ENCODE measurements at places on chromosomes 13 and 19.

DNA sequence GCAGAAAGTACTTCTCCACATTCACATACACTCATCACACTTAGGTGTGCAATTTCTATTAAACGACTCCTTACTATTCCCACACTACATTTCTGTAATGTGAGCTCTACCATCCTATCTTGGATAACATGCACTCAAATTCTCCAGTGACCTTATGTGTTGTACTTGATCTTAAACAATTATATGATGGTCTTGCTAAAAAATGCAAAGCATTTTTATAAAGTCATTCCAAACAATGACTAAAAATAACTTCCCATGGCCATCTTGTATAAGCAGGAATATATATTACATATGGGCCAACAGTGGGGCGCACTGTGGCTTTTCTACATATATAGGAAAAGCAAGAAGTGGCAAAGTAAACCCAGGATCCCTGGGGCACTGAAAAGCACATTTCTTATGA, 155.5 kb downstream of the FLT1 start:
- DNase-seq = no peak

GRCh38 chr19:6012426-6013170, 34.7 kb upstream of the RANBP3 start:
- DNase-seq = no peak

DNA sequence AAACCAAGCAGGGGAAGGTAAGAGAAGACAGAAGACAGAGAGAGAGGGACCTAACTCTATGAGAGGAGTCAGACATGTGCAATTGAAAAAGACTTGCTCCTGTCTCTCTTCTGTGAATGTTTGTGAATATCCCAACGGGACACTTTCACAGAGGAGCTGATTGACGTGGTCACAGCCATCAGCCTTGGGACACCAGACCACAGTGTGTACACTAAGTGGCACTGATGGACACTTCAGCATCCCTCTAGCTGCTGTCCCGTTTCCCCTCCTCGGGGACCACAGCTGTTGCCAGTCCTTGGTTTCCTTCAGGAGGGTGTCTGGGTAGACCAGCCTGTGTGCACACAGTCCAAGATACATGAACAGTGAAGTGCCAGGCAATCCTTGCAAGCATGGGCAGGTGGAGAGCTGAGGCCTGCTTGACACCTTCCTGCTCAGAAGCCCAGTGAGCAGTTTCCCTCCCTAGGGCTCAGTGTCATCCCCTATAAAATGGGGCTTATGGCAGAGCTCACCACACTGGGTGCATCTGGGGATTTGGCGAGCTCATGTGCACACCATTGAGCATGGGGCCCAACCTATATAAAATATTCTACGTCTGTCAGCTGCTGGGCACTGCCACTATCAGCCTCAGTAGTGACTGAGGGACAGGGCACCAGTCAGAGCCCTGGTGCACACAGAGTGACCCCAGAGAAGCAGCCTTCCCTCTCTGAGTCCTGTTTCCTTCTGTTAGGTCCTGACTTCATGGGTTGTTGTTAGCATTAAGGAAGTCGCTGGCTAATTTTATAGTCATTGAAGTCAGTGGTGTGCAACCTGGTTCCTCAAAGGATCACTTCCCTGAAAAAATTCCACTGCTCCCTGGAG, 4.3 kb upstream of the USF2 start:
- no peak for DNase-seq

- DNase-seq = no peak
Observed at GRCh38 chr19:53193535-53194222, 521 bp upstream of the ZNF665 start.

GRCh38 chr13:108093616-108094015, 121.7 kb downstream of the LIG4 start:
- no peak for DNase-seq

DNA sequence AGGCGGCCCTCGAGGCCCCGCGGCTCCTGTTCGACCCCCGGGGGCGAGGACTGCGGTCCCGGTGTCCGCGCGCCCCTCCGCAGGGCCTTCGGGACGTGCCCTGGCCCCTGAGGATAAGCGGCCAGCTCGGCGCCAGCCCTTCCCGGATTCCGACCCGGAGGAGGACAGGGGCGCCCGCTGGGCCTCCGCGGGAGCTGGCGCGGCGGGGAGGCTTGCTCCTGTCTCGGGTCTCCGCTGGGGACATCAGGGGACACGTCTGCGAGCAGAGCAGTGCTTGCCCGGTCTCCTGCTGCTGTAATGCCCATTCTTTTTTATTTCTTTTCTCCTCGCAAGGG, 829 bp downstream of the B3GLCT start:
- DNase-seq = no peak

DNA sequence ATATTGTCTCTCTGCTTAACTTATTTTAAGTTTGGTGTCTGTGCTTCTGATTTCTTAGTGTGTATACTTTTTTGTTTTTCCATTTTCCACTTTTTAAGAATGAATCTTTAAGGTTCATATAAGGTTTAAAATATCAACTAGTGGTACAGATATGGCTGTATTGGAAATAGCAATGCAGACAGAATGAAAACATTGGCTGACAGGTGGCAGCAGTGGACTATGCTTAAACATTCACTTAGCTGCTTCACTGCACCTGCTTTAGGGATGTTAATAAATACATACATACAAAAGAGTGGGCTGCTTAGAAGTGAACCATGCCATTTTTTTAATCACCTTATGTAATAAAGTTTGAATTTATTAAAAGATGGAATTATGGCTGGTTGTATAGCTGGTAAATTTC, 27.3 kb downstream of the TM9SF2 start:
- DNase-seq = no peak

DNA sequence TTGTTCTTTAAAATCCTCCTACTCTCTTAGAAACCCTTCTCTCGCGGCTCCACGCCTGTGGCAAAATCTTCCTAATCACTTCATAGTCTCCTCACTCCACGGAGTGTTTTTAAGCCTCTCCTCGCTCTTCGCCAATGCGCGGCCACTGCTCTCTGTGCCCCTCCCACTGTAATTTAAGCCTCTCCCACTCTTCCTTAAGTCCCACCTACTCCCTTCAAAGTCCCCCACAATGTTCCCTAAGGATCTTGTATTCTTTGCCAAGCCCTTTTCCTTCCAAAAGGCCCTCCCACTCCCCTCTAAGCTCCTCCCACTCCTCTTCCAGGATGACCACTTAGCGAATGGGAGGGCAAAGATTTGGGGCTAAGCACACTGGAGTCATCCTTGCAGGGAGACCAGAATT, 1.3 kb downstream of the FIZ1 start:
- DNase-seq = no peak

DNA sequence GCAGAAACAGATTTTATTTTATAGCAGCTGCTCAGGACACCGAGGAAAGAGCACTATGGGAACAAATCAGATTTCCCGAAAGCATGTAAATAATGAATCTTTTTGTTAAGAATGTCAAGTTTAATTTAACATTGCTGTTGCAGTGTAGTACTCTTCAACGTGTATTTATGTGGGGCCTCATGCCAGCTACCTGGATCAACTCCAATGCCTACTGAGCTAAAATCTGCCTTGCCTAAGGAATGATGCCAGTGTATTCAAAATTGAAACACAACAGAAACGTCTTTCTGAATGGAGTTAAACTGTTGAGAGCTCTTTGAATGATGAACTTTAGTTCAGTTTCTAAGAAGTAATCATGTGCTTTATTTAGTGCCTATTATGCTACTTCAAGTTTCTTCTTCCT, 1379.8 kb upstream of the ATXN8OS start:
- DNase-seq = no peak

GRCh38 chr19:1248786-1249297, 459 bp downstream of the MIDN start:
- no peak for DNase-seq

- DNase-seq = no peak
Observed at GRCh38 chr13:60094385-60095088, 69.2 kb downstream of the DIAPH3 start.

DNA sequence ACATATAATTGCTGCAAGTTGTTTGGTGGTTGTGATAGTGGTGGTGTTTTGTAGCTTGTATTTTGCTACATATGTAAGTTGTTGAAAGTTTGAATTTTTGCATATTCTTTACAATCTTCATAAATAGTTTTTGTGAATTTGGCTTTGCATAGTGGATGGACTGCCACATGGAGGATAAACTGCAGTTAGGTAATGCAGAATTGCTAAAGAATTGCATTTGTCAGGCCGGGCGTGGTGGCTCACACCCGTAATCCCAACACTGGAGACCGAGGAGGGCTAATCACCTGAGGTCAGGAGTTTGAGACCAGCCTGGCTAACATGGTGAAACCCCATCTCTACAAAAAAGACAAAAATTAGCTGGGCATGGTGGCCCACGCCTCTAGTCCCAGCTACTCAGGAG, 111.9 kb downstream of the ZAR1L start:
- DNase-seq = no peak

GRCh38 chr19:977058-977464, 7.1 kb upstream of the WDR18 start:
- DNase-seq = no peak

DNA sequence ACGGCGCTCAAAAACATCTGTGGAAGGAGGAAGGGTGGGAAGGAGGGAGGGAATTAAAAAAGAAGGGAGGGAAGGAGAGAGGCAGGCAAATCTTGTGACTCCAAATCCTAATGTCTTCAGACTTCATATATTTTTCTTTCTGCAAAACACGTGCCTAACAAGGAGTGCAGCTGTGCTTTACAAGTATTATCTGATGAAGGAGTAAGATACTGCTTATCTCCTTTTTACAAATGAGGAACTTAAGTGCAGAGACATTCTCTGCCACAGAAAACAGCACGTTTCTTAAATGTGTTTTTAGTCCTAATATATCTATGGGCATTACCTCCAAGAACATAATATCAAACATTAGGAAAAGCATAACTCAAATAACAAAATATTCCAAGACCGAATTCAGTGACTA, 6.5 kb downstream of the FLT3 start:
- no peak for DNase-seq

DNA sequence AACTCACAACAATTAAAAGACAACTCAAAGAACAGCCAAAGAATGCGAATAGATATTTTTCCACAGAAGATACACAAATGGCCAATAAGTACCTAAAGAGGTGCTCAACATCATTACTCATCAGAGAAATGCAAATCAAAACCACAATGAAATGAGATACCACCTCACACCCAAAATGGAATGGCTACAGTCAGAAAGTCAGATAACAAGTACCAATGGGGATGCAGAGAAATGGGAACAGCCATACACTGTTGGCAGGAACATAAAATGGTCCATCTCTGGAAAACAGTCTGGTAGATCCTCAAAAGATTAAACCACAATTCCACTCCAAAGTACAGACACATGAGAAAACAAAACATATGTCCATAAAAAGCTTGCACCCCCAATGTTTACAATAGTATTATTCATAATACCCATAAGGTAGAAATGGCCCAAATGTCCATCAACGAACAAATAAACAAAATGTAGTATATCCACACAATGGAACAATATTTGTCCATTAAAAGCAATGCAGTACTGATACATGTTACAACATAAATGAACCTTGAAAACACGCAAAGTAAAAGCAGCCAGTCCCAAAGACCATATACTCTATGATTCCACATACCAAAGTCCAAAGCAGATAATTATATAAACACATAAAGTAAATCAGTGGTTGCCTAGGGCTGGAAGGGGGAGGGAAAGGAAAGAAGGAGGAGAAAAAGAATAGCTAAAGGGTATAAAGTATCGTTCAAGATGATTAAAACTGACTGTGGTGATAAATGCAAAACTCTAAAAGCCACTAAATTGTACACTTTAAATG, 19.6 kb downstream of the USP12 start:
- no peak for DNase-seq

GRCh38 chr19:2478756-2479555, 3.0 kb downstream of the GADD45B start:
- DNase-seq = no peak

DNA sequence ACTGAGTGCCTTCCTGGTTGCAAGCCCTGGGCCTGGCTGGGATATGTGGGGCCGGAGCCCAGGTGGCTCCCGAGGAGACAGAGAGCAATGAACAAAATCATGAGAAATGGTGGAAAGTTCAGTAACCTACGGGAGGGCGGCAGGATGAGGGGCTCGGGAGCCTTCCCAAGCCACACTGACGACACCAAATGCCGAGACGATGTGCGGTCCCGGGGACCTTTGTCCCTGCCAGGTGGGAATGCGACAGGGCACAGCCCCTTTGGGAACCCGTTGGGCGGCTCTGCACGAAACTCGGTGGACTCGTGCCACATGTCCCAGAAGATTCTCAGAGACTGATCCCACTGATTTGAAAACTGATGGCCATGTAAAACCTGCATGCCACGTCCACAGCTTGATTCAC, 11.7 kb upstream of the ZNF14 start:
- no peak for DNase-seq

GRCh38 chr19:49869484-49870308, 2.3 kb upstream of the PNKP start:
- peak; percentile 100 for DNase-seq

DNA sequence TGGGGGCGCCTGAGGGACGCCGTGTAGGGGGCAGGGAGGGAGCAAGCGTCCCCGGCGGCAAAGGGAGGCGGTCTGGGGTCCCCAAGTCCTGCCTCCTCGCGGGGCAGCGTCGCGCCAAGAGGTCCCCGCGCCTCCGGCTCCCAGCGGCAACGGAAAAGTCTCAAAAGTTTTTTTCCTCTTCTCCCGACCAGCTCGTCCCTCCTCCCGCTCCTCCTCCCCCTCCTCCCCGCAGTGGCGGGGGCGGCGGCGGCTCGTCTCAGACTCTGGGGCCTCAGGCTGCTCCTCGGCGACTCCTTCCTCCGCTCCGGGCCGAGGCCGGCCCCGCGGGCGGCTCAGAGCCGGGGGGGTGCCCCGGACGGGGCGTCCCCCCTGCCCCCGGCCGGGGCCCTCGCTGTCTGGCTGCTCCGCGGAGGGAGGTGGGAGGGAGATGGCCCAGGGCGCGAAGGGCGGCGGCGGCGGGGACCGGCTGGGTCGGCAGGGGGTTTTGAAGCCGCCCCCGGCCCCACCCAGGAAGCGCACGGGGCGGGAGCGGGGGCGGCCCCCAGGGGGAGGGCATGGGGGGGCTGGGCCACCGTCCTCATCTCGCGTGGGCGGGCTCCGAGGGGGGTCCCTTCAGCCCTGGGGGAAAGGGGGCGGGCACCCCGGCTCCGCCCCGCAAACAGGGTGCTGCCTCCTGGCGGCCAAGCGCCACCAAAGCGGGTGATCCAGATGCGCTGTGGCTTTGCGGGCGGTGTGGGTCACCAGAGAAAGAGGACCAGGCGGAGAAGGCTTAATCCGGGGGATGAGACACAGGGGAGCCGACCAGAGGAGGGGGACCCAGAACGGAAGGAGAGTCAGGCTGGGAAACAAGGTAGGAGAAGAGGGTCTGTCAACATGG, at the start of gene TGFB1:
TSS of gene TGFB1 (minus strand) at position 457 of the 877 bp plus-strand sequence. CDS start 878 bp downstream, outside the sequence.
- DNase-seq = no peak

DNA sequence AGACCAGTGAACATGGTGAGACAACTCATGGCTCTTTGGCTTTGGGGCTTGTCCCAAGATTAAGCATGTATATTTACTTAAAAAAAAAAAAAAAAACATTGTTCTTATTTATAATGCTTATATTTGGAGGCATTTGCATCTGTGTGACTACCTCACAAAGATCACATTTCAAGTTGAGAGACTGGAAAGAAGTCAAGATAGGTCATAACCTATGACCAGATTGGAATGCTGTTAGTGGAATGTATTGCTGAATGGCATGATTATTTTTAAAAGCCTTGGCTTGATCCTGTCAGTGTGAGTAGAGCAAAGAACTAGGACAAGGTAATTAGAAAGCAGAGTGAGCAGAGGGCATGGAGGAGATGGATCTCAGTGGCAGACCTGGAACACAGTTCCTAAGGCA, 214.6 kb downstream of the OXGR1 start:
- no peak for DNase-seq
